ENCODE measurements at places on chromosomes 4 and X.

DNA sequence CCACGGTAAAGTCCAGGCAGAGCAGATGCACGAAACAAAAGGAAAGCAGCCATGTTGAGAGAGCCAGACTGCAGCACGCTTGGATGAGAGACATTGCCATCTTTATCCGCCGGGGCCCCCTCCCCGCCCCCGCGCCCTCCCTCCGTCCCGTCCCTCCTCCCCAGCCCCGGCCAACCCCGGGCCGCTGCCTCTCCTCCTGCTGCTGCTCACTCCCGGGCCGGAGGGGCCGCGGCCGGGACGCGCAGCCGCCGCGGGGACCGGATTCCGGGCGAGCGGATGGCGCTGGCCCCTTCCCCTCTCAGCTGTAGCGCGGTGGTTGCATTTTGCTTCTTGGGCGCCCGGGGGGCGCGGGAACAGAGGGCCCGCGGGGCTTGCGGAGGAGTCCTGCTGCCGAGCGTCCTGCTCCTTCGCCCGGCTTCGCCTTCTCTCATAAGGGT is 542 bp downstream of the RNF150 start:
- no peak for DNase-seq

GRCh38 chrX:152822383-152823086 is 8.0 kb downstream of the CETN2 start:
- DNase-seq: no peak

GRCh38 chrX:112769034-112769433 is 71.6 kb downstream of the AMOT start:
- no peak for DNase-seq

DNA sequence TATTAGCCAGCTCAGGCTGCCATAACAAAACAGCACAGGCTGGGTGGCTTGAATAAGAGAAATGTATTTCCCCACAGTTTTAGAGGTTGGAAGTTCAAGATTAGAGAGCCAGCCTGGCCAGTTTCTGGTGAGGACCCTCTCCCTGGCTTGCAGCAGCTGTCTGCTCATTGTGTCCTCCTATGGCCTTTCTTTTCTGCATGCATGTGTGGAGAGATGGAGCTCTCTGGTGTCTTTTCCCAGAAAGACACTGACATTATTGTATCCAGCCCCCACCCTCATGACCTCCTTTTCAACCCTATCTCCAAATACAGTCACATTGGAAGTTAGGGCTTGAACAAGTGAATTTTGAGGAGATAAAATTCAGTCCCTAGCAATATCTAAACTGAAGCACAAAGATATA is 263.8 kb upstream of the PABPC4L start:
- DNase-seq: no peak

GRCh38 chr4:145034727-145035211 is 63.2 kb downstream of the ANAPC10 start:
- no peak for DNase-seq

Measured in T-helper 1 cell (primary cell).